ENCODE measurements at places on chromosomes 1 and 21.
A peak's percentile ranks its signal among the peaks of the same experiment; 100 is the strongest.

DNA sequence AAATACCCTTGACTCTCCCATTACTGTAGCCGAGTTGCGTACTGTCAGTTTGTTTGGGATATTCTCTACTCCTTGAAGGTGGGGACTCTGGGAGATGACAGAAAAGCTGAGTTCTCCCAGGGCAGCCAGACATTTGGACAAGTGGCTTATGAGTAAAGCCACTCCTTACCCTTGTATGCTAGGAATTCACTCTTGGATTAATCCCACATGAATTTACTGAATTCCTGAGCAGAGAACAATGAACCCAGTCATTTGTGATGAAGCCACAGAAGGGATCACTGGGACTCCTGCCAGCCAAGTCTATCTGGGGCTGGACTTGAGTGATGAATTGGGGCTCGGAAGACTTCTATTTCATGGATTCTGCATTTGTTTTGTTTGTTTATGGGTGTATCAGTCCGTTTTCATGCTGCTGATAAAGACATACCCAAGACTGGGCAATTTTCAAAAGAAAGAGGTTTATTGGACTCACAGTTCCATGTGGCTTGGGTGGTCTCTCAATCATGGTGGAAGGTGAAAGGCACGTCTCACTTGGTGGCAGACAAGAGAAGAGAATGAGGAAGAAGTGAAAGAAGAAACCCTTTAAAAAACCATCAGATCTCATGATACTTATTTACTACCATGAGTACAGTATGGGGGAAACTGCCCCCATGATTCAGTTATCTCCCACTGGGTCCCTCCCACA lies 25.1 kb downstream of the C1orf116 start:
- no peak for DNase-seq

DNA sequence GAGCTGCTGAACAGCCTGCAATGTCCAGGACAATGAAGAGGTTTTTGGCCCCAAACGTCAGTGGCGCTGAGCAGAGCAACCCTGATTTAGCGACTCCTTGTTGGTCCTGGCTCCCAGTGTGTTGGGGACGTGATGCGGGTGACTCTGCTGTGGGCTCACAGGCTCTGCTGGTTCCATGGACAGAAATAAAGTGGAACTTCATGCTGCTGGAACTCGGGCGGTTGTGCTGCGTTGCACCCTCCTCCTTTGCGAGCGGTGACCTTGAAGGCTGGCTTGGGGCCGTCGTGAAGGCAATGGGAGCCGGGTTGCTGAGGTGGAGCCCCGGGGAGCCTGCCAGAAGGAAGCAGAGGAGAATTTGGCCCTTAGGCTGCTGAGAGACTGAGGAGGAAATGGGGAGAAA lies 122.6 kb upstream of the C1orf174 start:
- no peak for DNase-seq

DNA sequence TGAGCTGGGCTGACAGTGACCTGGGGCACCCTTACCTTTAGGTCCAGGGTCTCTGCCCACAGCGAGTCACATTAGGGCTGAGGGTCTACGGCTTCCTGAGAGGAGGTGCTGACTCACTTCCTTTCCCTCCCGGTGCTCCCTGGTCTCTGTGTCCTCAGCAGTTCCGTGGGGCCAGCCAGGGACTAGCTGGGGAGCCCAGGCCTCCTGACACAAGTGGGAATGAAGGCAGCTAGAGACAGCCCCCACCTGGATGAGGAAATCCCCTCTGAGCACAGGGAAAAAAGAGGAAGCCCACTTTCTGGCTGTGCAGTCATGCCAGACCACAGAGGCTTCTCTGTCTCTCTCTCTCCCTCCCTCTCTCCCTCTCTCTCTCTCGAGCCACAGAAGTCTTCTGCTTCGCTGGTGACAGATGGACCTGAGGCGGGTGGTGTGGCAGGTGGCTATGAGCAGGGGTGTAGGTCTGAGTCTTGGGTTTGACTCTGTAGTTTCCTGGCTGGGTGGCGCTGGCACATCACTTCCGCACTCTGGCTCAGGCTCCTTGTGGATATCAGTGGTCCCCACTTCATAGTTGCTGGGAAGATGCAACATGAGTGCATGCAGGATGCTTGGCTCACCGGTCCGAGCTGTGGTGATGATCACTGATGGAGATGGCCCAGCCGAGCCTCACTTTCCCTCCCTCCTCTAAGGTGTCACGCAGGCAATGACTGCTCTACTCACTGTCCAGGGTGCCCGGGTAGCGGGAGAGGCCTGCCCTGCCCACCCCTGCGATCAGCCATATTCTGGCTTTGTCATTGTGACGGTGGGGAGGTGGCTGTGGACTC lies 3.5 kb downstream of the SLC66A1 start:
- DNase-seq = peak; percentile 40

GRCh38 chr1:150966011-150966410 lies 8.6 kb downstream of the CERS2 start:
- no peak for DNase-seq
